ENCODE measurements at places on chromosomes 13 and 19.

GRCh38 chr13:23671897-23672296, 101.7 kb downstream of the TNFRSF19 start:
- no peak for DNase-seq

DNA sequence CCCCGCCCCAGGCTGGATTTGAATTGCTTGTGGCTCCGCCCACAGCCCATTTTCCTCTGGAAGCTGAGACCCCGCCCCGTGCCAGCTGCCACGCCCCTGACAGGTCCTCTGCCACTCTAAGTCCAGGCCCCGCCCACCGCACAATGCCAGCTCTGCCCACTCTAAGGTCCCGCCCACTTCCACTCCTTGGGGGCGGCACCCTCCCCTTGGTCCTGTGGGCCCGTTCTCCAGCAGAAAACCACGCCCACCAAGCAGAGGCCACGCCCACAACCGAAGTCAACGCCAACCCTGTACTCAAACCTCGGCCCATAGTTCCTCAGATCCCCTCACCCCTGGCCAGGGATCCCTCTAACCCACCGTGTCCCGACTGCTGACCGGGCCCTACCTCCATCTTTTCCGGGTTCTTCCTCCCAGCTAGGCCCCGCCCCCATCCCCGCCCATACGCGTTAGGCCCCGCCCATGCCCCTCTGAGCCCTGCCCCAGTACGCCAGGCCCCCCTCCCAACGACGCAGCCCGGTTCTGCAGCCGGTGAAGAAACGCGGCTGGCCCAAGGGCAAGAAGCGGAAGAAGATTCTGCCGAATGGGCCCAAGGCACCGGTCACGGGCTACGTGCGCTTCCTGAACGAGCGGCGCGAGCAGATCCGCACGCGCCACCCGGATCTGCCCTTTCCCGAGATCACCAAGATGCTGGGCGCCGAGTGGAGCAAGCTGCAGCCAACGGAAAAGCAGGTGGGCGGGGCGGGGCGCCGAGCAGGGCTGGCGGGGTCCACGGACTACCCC, 1.3 kb downstream of the HMG20B start:
- DNase-seq = no peak

DNA sequence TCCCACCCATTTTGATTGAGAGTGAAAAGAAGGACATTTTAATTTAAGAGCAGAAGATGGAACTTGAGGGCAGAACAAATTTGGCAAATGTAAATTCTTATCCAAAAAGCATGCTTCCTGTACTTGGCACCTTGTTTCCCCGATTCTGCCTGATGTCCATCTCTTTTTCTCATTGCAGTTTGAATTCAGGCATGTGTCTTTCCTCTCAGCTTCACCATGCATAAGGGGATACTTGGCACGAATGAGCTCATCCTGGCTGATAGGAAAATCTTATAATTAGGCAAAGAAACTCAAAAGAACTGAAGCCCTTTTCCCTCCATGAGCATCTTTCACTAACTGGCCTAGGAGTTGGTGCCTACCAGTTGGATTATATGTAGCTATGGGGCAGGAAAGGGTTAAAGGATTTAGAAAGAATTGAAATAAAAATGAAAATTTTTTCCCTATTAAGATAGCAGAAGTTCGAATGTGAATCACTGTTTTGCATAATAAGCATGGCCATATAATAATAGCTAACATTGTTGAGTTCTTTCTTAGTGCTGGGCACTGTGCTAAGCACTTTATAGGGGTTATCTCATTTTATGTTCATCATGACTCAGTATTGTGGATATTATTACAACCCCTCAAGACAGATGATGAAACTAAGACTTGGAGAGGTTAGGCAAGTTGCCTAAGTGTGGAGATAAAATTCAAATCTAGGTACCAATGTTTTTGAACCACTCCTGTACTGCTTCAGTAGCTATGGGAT, 386.6 kb downstream of the KCNRG start:
- no peak for DNase-seq

GRCh38 chr19:34818270-34818669, 45.3 kb upstream of the ZNF599 start:
- no peak for DNase-seq

DNA sequence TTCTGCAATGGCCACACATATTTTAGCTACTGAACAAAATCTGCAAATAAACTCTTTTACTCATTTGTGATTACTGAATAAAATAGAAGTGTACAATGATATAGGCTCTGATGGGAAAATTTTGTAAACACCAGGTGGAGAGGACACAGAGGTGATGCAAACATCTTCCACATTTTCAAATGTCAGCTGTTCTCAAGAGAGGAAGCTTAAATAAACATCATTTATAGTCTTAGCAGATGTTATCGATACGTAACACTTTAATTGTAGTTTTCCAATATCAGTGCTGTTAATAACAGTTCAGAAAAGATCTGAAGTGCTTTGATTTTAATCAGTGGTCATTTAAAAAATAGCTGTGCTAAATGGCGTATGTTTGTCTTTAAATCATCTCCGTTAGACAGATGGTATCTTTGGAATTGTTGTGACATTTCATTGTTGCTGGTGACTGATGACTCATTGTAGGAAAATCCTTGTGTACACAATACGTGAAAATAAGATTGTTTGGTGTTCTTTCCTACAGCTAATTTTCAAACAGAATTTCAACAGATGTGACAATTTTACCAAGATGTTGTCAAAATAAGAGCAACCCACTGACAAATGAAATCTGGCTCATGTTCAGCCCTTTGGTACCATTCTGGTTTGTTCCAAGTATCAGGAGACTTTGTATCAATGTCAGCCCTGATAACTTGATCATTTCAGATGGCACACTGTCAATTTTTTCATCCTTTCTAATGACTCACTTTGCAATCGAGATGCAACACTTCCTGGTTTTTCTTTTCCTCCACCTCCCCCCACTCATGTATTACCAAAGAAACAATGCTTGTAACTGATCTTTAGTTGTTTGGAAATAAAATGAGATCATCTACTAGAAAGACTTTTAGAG, 516.0 kb downstream of the DCT start:
- no peak for DNase-seq

- no peak for DNase-seq
Observed at GRCh38 chr13:20711301-20712044, 8.0 kb downstream of the IL17D start.

DNA sequence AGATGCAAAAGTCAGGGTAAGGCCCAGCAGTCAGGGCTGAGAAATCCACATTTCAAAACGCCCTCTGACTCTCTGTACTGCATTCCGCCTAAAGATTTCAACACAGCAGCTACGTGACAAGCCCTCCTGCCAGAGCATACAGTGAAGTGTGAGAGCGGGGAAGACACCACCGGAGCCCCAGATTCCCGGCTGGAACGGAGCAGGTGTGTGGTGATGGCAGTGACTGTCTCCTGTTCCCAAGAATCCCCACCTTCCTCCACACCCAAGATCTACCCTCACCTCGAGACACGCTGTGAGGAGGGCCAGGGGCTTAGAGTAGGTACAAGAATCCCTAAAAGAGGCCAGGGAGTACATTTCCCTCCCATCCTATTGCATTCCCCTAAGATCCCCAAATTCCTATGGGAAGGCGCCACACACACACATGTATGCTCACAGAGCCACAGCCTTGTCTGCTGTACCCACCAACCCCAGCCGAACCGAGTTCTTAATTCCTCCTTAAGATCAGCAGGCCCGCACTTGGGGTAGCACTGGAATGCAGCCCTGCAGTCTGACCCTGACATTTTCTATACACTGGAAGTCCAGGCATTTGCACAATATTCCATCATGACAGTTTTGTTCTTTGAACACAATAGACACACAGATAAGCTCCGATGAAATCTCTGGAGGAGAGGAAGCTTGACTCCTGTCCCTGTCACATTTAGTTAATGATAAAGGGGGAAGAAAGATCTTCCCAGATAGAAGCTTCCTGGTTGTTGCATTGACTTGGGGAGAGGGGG, 102.9 kb downstream of the FOXO1 start:
- DNase-seq = no peak

- no peak for DNase-seq
Observed at GRCh38 chr13:21579754-21580316, 24.1 kb downstream of the MICU2 start.

DNA sequence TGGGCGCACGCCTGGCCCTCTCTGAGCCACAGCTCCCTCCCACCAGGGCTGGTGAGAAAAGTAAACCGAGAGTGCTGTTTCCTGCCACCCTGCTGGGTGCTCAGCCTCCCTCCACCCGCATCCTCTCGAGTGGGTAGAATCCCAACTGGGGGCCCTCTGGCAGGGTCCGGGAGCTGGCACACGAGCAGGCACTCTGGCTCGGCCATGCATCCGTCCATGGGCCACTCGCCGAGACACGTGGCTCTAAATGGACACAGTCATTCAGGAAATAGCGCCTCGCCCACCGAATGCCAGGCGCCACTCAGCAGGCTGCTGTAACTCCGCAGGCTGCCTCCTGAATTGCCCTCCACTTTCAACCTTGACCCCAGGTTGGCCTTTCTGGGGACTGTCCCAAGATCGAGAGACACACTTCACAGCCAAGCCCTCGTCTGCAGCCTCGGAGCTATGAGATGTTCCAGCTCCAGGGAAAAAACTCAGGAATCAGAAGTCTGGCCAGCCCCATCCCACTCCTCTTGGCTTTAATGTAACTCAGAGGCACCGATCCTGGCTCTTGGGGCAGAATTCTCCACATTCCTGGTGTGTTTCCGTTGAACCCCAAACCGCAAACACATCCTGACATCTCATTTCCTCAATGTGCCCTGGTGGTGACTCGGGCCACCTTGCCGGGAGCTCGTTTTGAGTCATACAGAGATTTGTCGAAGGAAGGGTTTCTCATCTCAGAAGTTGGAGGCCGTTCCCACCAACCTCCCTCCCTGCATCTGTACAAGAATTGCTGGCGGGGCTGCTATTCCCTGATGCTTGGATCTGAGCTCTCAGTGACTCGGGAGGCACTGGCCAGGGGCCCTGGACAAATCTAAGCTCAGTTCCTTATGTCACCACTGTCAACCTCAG, 14.1 kb downstream of the KLF2 start:
- no peak for DNase-seq

- no peak for DNase-seq
Observed at GRCh38 chr13:110677731-110678545, 28.0 kb downstream of the CARS2 start.

DNA sequence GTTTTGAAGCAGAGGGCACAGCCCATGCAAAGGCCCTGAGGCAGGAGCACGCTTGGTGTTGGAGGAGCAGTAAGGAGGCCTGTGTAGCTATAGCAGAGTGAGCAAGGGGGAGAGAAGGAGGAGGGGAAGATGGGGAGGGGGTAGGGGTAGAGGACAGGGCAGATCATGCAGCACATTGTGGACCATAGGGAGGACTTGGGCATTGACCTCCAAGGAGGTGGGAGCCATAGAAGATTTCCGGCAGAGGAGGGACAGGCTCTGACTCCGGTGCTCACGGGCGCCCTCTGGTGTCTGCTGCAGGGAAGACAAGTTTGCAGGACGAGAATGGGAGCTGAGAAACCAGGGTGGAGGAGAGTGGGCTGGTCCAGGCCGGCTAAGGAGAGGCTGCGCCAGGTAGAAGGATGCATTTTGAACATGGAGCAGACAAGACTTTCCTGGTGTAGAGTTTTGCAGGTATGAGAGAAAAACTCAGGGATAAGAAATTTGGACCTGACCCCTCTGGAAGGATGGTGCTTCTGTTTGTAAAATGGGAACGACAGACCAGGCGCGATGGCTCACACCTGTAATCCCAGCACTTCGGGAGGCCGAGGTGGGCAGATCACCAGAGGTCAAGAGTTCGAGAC, 13.7 kb upstream of the CREB3L3 start:
- DNase-seq = no peak

- DNase-seq = no peak
Observed at GRCh38 chr13:100382785-100383184, 205.8 kb downstream of the GGACT start.

GRCh38 chr19:55248166-55248675, 10.6 kb downstream of the PPP6R1 start:
- no peak for DNase-seq

DNA sequence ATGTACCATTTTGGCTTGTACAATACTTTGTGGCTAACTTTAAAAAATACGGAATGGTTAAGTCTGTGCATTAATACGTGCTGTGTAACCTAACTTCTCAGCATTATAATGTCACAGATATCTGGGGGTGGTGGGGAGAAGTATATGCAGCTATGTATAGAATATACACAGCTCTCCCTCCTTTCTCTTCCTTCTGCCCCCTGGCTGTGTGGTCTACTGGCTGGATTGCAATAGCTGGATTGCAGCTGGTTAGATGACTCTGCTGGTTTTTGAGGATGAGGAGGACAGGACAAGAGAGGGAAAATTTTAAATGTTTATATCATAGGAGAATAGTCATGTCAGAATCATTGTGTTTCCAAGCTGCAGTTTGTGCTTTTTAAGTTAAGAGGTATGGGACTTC, 9.7 kb downstream of the RNASEH2B start:
- no peak for DNase-seq

- DNase-seq = no peak
Observed at GRCh38 chr19:48484931-48485612, 15.9 kb downstream of the CYTH2 start.

- no peak for DNase-seq
Observed at GRCh38 chr19:2815923-2816322, 3.7 kb upstream of the ZNF554 start.

All from glomerular endothelial cell (primary cell).